Tongue (tissue), 3 donors: ENCODE measurements at places on chromosomes 7 and 10. TPM values are rescaled to one million over a fixed set of nuclear protein-coding genes. Genes with fewer than 3 reads are reported as not detected.

GRCh38 chr7:44279731-44280505 lies 45.5 kb downstream of the CAMK2B start:
- no peak for DNase-seq

SPDYE2 gene
- not detected for total RNA-seq

TRIM50 gene
- 0.31 TPM for total RNA-seq

HMX2 gene
- total RNA-seq: not detected

DNA sequence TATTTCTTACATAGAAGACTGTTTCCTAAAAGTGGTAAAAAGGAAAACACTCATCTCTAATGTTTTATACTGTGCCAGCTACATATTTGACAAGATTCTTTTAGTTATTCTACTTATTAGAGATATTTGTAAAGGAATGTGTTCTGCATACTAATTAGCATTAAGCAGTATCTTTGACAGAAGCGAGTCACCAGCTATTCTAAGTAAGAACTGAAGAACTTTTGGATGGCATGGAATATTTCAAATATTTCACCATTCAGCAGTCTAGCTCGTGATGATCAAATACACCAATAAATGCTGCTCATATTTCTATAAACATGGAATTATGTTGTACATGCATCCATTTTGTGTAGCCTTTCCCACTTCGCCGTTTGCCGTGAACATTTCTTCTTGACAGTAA lies 241.6 kb upstream of the TCF7L2 start:
- DNase-seq: no peak

CTBP2 gene
- 58.2 TPM for total RNA-seq
